Aortic smooth muscle cell (primary cell): ENCODE measurements at places on chromosomes 16 and 17. TPM values are rescaled to one million over a fixed set of nuclear protein-coding genes. Genes with fewer than 3 reads are reported as not detected.

CA7 gene
- not detected in 2 replicates for total RNA-seq

SLC13A2 gene
- total RNA-seq = not detected in 2 replicates

CACNG3 gene
- not detected in 2 replicates for total RNA-seq

WNT9B gene
- total RNA-seq = 0.13 TPM in 1 of 2 replicates, not detected in the other

MYH11 gene
- 0.13 and 0.44 TPM in 2 replicates for total RNA-seq

PPM1E gene
- under 0.01 TPM in 1 of 2 replicates, not detected in the other for total RNA-seq

C1QTNF8 gene
- 0.06 and 0.13 TPM in 2 replicates for total RNA-seq

GNG13 gene
- total RNA-seq = not detected in 2 replicates

NEK8 gene
- 4.4 and 4.7 TPM in 2 replicates for total RNA-seq

AHSP gene
- not detected in 2 replicates for total RNA-seq

OR3A3 gene
- not detected in 2 replicates for total RNA-seq

NATD1 gene
- 1.6 and 3.1 TPM in 2 replicates for total RNA-seq

KRTAP2-1 gene
- not detected in 2 replicates for total RNA-seq

NCBP3 gene
- 16.8 and 18.5 TPM in 2 replicates for total RNA-seq

GP1BA gene
- not detected in 2 replicates for total RNA-seq

MFSD6L gene
- not detected in 2 replicates for total RNA-seq

MLKL gene
- total RNA-seq = 16.2 and 19.2 TPM in 2 replicates

NEUROD2 gene
- total RNA-seq = not detected in 2 replicates

SLC25A39 gene
- 60.7 and 67.2 TPM in 2 replicates for total RNA-seq

CDK10 gene
- total RNA-seq = 32.9 and 33.2 TPM in 2 replicates

CCL16 gene
- not detected in 2 replicates for total RNA-seq

GPRC5C gene
- 24.6 and 24.9 TPM in 2 replicates for total RNA-seq

TANGO6 gene
- total RNA-seq = 21.0 and 22.1 TPM in 2 replicates

SPEM1 gene
- not detected in 2 replicates for total RNA-seq

PRR29 gene
- total RNA-seq = 1.5 and 2.5 TPM in 2 replicates

SPIRE2 gene
- total RNA-seq = 0.62 and 0.79 TPM in 2 replicates

RPH3AL gene
- total RNA-seq = 0.75 and 0.92 TPM in 2 replicates

SALL1 gene
- total RNA-seq = 0.13 and 0.31 TPM in 2 replicates

KIF18B gene
- total RNA-seq = 1.7 and 2.6 TPM in 2 replicates

SHISA6 gene
- not detected in 2 replicates for total RNA-seq

IGSF6 gene
- total RNA-seq = not detected in 2 replicates

MINK1 gene
- 20.1 and 29.6 TPM in 2 replicates for total RNA-seq

CDH13 gene
- total RNA-seq = 95.3 and 119 TPM in 2 replicates

HEATR9 gene
- total RNA-seq = not detected in 2 replicates

CCL17 gene
- total RNA-seq = not detected in 2 replicates

AATK gene
- total RNA-seq = 1.3 and 3.0 TPM in 2 replicates

KRTAP4-3 gene
- total RNA-seq = not detected in 2 replicates

MFAP4 gene
- total RNA-seq = 0.66 and 3.1 TPM in 2 replicates

SCIMP gene
- total RNA-seq = not detected in 2 replicates

MT3 gene
- not detected in 2 replicates for total RNA-seq

KRTAP1-3 gene
- total RNA-seq = not detected in 2 replicates

FBXW10 gene
- under 0.01 and 0.06 TPM in 2 replicates for total RNA-seq

SMG6 gene
- total RNA-seq = 25.6 and 35.4 TPM in 2 replicates
